Jurkat, Clone E6-1 (cell line): ENCODE measurements at places on chromosomes 1 and 21.

- no peak for DNase-seq
Observed at GRCh38 chr1:235865565-235866204, 1.0 kb downstream of the LYST start.

DNA sequence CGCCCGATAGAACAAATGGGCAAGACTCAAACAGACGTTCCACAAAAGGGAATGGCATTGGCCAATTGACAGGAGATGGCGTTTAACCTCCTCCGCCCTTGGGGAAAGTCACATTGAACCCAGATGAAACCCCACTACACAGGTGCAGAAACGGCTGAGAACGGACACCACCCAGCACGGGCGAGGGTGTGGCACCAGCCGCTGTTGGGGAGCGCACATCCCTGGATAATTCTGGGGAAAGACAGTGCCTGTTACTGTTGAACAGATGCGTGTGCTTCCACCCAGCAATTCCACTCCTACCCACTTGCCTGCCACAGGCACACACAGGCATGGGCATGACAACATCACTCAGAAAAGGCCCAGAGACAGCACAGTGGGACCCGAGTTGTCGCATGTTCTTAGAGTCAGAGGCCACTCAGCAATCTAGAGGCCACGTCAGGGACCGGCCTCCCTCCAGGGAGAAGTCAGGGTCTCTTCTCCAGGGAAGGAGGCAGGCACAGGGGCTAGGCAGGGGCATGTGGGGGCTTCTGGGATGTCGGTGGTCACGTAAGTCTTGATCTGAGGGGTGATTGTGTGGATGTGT lies 15.2 kb downstream of the PRXL2B start:
- no peak for DNase-seq

DNA sequence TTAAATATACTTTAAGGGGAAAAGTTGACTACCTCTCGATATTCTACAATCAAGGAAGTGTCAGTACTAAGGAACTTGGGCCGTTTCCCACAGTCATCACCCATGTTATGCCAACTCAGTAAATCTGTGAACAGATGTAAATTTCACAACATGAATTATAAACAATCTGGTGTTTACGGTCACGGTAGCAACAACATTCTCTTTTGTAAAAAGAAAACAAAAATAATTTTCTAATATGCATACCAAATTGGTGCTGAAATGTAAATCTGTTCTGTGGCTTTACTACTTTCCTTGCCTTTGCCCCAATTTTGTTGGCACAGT lies 1.2 kb downstream of the SH3GLB1 start:
- DNase-seq = no peak

GRCh38 chr1:183989604-183990003 lies 47.9 kb downstream of the COLGALT2 start:
- no peak for DNase-seq

- no peak for DNase-seq
Observed at GRCh38 chr1:109185990-109186732, 27.6 kb upstream of the SARS1 start.
